ENCODE measurements at places on chromosomes 4 and X.
A peak's percentile ranks its signal among the peaks of the same experiment; 100 is the strongest.

DNA sequence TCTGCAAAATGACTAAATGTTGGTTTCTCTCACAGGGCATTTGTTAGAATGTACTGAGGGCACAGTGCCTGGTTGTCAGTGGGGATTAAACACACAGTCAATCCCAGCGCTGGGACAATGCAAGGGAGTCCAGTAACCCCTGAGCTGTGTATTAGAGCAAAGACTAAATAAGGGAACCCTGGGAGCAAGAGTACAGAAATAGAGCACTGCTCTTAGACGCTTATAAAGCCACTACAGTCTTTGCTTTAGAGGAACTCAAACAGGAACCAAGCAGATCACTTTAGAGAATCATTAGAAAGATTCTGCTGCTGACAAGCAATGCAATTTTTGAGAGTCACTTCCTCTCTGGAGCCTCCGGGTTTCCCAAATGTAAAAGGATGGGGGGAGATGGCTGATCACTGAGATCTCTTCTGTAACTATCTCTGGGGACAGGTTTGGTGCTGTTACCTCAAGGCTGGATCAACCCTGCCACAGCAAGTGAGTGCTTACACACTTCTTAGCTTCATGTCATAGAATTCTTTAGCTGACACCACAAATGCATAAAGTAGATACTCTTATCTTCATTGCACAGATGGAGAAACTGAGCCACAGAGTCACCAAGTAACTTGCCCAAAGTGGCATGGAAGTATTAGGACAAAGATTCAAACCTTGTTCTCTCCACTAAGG is 137.8 kb upstream of the CPEB2 start:
- DNase-seq = no peak

DNA sequence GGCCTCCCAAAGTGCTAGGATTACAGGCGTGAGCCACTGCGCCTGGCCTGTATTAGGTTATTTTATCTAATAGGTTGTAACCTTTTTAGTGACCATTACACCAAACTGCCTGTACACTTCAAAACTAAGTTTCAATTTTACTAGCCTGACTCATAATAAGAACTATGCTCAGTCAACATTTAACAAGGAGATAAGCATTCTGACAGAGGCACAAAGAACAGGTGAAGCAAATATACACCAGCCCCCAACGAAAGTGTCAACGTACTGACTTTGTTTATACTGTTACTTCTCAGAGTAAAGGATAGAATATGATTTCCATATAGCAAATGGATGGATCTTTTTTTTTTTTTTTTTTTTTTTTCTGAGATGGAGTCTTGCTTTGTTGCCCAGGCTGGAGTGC is 62.8 kb downstream of the SHISA3 start:
- DNase-seq = no peak

DNA sequence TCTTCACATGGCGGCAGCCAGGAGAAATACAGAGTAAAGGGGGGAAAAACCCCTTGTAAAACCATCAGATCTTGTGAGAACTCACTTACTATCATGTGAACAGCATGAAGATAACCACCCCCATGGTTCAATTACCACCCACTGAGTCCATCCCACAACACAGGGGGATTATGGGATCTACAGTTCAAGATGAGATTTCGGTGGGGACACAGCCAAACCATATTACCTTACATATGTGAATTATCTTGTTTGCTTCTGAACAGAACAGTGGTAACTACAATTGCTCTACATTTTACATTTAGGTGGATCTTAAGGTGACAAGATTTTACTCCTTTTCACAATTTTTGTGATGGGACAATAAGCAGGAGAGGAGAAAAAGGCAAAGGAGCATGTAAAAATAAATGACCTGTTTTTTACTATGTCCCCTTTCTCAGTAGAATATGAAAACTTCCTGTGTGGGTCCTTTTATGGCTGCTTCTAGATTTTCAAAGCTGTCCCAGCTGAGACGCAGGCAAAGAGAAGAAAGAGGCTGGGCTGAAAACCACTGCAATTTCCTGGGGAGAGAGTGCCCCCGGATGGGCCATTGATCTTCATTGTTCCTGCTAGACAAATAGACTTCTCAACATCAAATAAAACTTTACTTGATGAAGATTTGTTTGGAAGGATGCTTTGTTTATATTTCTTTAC is 45.9 kb upstream of the PGM2 start:
- DNase-seq = peak; percentile 17

DNA sequence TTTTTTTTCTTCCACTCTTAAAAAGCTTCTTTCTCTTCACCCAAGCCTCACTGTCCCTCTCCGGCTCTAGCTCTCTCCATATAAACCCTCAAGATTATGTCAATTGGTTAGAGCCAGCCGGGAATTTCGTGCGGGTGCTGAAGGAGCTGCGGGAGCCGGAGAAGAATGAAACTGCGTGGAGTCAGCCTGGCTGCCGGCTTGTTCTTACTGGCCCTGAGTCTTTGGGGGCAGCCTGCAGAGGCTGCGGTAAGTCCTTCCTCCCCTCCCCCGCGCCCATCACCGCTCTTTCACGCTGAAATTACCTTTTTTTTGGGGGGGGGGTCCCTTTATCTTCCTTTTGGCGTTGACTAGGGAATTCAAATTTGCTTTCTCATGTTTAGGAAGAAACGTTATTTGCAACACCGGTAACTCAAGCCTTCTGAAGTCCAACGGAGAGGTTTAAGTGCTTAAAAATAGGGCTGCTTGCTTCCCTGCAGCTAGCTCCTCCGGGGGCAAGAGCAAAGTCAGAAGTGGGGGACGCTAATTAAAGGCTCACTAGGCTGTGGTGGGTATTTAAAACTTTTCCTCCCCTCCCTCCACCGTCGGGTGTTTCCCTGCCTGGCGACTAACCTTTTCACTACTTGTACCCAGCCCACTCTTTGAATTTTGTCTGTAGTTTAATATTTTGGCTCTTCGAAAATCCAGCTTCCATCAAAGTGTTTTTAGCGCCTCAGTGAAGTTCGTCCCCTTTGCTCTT is 491 bp downstream of the COL4A5 start:
- no peak for DNase-seq

DNA sequence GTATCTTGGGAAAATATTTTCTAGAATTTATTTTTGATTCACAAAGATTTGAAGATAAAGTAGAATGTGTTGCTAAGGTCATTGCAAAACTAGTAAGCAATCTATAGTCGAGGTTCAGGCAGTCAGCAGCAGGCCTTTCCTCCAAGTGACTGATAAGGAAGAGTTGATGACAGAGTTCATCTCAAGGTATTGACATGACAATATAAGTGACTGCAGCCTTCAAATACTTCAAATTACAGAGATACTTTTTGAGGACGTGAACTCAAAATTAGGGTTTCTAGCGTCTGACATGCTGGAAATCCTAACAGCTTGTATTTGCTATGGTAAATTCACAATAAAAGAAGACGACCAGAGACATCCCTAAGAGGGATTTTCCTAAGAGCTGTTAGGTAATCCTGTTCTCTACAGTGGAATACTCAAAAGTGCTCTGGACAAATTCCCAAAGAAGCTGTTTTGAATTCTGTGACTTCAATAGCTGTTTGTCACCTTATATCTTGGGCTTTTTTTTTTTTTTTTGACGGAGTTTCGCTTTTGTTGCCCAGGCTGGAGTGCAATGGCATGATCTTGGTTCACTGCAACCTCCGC is 7.4 kb downstream of the ARHGAP10 start:
- no peak for DNase-seq

- no peak for DNase-seq
Measured at GRCh38 chr4:93842601-93843252, 14.2 kb downstream of the ATOH1 start.

GRCh38 chrX:133674726-133675470 is 259.6 kb upstream of the GPC4 start:
- DNase-seq = no peak

DNA sequence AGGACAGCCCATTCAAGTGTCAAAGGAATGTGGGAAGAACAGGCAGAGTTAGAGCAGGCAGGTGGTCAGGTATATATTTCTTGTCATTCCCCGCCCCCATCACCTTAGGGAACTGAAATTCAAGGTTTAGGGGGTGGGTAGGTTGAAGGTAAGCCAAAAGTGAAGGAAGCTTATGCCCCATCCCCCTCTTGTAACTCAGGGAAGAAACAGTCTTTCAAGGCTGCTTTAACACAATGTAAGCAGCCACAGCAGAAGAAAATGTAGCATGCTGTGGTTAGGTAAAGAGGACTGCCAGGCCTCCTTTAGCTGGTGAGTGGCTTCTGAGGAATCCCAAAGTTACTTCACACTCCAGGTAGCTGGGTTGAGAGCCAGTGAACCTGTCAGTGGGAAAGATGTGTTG is 122.3 kb downstream of the RS1 start:
- DNase-seq = no peak

GRCh38 chr4:139656614-139657486 is 8.8 kb upstream of the MGST2 start:
- DNase-seq = no peak

GRCh38 chr4:29066861-29067260 is 1653.3 kb upstream of the PCDH7 start:
- no peak for DNase-seq

GRCh38 chr4:188370777-188371176 is 231.5 kb downstream of the TRIML1 start:
- DNase-seq = no peak

DNA sequence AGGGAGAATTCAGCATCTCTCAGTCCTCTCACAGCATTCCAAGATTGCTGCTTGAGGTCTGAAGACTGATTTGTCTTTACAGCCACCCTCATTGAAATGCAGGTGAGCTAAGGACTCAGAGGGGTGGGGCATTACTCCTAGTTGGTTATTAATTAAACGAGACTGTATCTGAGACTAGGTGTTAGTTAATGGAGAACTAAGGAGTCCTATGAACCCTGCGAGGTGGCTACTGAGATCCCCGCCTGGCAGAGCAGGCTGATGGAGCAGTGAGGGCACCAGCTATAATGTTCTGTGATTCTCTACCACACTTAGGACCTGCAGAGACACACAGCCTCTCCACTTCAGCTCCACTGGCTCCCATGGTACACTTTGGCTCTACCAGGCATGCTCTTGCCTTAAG is 215.3 kb downstream of the MID1IP1 start:
- DNase-seq = no peak

GRCh38 chrX:9488586-9488985 is 23.7 kb downstream of the TBL1X start:
- no peak for DNase-seq
